Thoracic aorta endothelial cell (primary cell): ENCODE measurements at places on chromosomes 7 and 10. TPM values are rescaled to one million over a fixed set of nuclear protein-coding genes. Genes with fewer than 3 reads are reported as not detected.

Gene ANKRD30A
- not detected in 2 replicates for total RNA-seq

Gene GDF2
- total RNA-seq = not detected in 2 replicates

Gene PDZD7
- 0.50 and 0.53 TPM in 2 replicates for total RNA-seq

Gene OGDHL
- 0.22 and 0.27 TPM in 2 replicates for total RNA-seq

Gene MYO1G
- total RNA-seq = 0.07 and 0.27 TPM in 2 replicates

Gene CLCN1
- not detected in 2 replicates for total RNA-seq

Gene RPEL1
- total RNA-seq = 0.07 and 0.27 TPM in 2 replicates

Gene CALHM3
- total RNA-seq = not detected in 2 replicates

Gene GARIN1A
- 0.36 and 0.53 TPM in 2 replicates for total RNA-seq

Gene COL17A1
- 1.7 and 1.9 TPM in 2 replicates for total RNA-seq

Gene ITIH5
- total RNA-seq = not detected in 2 replicates

Gene DKK1
- total RNA-seq = 196 and 220 TPM in 2 replicates

Gene SPDYE2
- not detected in 2 replicates for total RNA-seq

Gene MEST
- 7.2 and 9.2 TPM in 2 replicates for total RNA-seq

Gene EEPD1
- 0.27 and 2.5 TPM in 2 replicates for total RNA-seq

Gene CDH23
- total RNA-seq = under 0.01 TPM in 1 of 2 replicates, not detected in the other

Gene PNLIPRP2
- total RNA-seq = not detected in 2 replicates

Gene RGR
- not detected in 2 replicates for total RNA-seq

Gene ZNF804B
- not detected in 2 replicates for total RNA-seq

Gene TAS2R3
- 1.4 and 1.7 TPM in 2 replicates for total RNA-seq

Gene XRCC2
- 12.5 and 17.3 TPM in 2 replicates for total RNA-seq

Gene EPHB6
- total RNA-seq = 0.66 and 2.2 TPM in 2 replicates
